Activated T-helper 1 cell treated with anti-CD3 and anti-CD28 coated beads, Interleukin-12 subunit alpha, Interleukin-12 subunit beta, Interleukin-2, Interleukin-4 antibody, amounts not matched to agents 30 ng/mL and 10 ng/mL and 1 ng/mL, durations not matched to agents 14 hours and 24 hours and 36 hours (primary cell): ENCODE measurements at places on chromosomes 7 and 10. TPM values are rescaled to one million over a fixed set of nuclear protein-coding genes. Genes with fewer than 3 reads are reported as not detected.

DNA sequence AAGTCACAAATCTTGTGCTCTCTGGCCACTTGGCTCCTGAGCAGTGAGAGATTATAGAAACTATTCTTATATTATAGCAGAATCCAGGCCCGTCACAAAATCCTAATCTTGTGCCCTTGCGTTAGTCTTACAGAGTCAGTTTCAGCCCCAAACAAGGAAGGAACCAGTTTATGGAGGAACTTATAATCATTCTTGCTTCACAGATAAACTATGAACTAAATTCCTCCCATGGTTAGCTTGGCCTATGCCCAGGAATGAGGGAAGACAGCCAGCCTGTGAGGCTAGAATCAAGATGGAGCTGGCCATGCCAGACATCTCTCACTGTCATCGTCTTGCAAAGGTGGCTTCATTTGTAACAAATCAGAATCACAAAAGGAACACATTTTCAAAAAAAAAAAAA, 199.7 kb upstream of the PITRM1 start:
- no peaks in the 10 kb centered on the region for H3K4me1 ChIP-seq
- H3K27me3 ChIP-seq: peaks cover 8% of the 10 kb centered on the region
- H3K4me3 ChIP-seq: no peak overlapping the region
- no peak overlapping the region for H3K27ac ChIP-seq
- DNase-seq: no peak
- H3K36me3 ChIP-seq: no peaks in the 10 kb centered on the region

Gene TMEM236
- 0.05 TPM in 1 of 2 replicates, not detected in the other for total RNA-seq

DNA sequence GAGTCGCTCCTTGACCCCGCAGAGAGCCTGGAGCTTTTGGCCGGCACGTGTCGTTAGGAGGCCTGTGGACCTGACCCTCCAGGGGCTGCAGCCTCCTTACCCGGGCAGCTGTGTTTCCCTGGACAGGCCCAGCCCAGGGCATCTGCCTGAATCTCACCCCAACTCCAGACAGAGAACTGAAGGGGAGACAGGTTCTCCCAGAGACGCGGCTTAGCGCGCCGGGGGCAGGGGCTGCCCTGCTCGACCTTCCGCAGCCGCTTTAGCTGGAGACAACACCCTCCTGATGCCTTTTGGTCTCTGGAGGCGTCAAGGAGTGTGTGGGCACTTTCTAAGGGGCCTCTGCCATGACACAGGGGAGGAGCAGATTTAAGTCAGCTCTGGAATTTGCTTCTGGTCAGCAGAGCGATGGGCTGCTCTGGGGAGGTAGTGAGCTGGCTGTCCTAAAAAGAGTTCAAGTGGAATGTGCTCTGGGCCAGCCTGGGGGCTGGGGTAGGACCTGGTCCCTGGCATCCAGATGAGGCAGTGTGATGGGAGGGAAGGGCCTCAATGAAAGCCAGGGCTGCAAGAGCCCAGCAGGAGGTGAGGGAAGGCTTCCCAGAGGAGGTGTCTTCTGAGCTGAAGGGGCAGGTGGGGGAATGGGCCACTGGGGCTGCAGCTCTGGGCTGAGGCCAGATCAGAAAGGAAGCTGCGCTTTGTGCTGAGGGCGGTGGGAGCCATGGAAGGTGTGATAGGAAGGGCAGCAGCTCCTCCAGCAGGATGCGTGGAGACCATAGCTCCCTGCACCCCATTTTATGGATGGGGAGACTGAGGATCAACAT, 5.8 kb downstream of the GRIFIN start:
- no peaks in the 10 kb centered on the region for H3K36me3 ChIP-seq
- H3K4me1 ChIP-seq: peaks cover 5% of the 10 kb centered on the region
- H3K4me3 ChIP-seq: no peak overlapping the region
- DNase-seq: no peak
- peaks cover 6% of the 10 kb centered on the region for H3K27me3 ChIP-seq

DNA sequence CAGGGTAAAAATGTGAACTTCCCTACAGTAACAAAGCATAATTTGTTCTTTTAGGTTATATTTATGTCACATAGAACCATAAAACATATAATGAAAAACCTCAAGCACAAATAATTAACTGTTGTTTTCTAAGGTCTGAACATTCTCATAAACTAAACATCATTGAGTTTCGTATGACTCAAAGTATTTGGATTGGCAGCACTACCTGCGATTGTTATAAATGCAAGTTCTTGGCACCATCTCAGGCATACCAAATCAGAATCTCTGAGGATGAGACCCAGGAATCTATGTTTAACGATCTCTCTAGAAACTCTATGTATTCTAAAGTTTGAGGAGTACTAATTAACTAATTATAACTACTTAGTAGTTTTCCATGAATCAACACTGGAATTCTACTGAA, 22.5 kb downstream of the ORC5 start:
- no peaks in the 10 kb centered on the region for H3K27me3 ChIP-seq
- no peaks in the 10 kb centered on the region for H3K4me1 ChIP-seq
- H3K4me3 ChIP-seq: no peak overlapping the region
- H3K27ac ChIP-seq: no peak overlapping the region

DNA sequence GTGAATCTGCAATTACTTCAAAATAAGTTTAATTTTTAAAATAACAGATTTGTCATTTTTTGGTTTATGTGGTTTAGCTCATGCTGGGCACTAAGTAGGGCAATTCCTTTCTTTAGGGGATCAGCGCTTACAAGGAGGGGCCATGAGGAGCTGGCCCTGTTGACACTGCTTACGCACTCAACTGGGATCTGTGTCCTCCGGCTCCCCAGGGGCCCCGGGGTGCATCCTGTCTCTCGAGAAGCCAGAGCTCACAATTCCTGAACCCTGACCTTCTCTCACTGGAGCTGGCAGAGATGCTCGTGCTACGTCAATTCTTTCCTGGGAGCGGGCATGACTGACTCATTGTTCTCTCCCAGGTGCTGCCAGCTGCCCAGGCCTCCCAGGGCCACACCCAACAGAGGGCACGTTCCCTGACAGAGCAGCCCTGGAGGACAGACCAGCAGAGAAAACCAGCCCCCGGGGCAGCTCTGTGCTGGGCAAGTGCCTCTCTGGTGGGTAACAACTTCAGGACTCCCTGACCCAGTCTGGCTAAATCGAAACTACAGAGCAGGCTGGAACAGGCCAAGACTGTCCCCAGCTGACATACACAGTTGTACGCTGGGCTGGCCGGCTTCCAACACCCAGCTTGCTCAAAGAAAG, 36.8 kb downstream of the CTBP2 start:
- no peaks in the 10 kb centered on the region for H3K4me1 ChIP-seq
- no peak overlapping the region for H3K27ac ChIP-seq
- no peak overlapping the region for H3K4me3 ChIP-seq
- no peaks in the 10 kb centered on the region for H3K36me3 ChIP-seq
- no peak for DNase-seq

- no peak overlapping the region for H3K4me3 ChIP-seq
- H3K27ac ChIP-seq: no peak overlapping the region
- H3K4me1 ChIP-seq: peaks cover 69% of the 10 kb centered on the region
- no peak for DNase-seq
Observed at GRCh38 chr7:148852272-148852671, 31.8 kb downstream of the EZH2 start.

DNA sequence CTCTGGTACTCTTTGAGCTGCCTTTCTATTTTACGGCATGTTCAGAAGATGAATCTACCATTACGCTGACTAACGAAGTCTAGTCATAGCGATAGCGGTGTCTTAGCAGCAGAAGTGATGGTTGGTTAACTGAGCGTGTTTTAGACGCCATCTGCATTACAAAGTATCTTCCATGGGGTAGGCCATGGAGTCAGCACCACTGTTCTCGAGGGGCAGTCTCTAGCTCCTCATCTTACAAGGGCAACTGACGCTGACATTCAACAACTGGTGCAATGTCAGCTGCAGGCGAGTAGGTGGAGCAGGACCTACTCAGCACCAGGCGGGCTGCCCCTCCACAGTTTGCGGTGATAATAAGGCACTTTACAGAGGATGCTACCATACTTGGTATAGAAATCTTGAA, 88.7 kb downstream of the ADARB2 start:
- no peaks in the 10 kb centered on the region for H3K36me3 ChIP-seq

GRCh38 chr7:151506901-151507382, 12.8 kb downstream of the RHEB start:
- no peak overlapping the region for H3K4me3 ChIP-seq
- H3K27me3 ChIP-seq: no peaks in the 10 kb centered on the region
- no peak for DNase-seq
- peaks cover 40% of the 10 kb centered on the region for H3K4me1 ChIP-seq
- H3K27ac ChIP-seq: no peak overlapping the region

Gene SAP25
- total RNA-seq: 9.1 and 11.2 TPM in 2 replicates

DNA sequence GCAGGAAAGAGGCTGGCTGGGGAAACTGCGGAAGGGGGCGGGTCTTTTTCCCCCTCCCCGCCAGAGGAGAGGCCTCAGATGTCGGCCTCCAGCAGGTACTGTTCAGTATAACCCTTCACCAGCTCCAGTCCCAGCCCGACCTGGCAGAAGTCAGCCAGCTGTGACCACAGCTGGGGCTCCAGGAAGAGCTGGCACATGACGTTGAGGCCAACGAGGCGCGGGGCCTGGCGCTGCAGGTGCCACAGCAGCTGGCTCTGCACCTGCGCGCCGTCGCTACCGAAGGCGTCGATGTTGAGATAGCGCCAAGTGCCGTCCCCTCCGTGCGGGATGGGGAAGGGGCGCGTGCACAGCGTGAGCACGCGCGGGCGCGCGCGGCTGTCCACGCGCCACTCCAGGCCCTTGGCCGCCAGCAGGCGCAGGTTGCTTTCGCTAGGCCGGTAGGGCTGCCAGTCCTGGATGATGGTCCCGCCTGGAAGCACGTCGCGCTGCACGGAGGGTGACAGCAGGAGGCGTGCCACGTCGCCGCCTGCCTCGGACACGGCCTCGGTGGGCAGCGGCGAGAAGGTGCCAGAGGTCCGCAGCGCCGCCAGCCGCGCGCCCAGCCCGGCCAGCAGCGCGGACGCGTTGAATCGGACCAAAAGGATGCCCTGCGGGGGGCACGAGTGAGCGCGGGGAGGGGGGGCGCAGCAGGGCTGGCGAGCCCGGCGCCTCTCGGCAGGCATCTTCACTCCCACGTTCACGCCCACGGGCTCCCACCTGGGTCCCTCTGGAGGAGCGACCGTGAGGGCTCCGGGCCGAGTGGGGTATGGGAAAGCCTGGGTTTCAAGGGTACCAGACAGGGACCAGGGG, 6.9 kb upstream of the VGF start:
- DNase-seq: no peak
- peaks cover 53% of the 10 kb centered on the region for H3K4me1 ChIP-seq
- peak overlapping the region; percentile 26 for H3K4me3 ChIP-seq

GRCh38 chr10:119413093-119413453, 129.4 kb downstream of the RGS10 start:
- peaks cover 5% of the 10 kb centered on the region for H3K36me3 ChIP-seq
- no peak overlapping the region for H3K4me3 ChIP-seq
- no peaks in the 10 kb centered on the region for H3K4me1 ChIP-seq
- H3K27me3 ChIP-seq: no peaks in the 10 kb centered on the region
- DNase-seq: no peak

DNA sequence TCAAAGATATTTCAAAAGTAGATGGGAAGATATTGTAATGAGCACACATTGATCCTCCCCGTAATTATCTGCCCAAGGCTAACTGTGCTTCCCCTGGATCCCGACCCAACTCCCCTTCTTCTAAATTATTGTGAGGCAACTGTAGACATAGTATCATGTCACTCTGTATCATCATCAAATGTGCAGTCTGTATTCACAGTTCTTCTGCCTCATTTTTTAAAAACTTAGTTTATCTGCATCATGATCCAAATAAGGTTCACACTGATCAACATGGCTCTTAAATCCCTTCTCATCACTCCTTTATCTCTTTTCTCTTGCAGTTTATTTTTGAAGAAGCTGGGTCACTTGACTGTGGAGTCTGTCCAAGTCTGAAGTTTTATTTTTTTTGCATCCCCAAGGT, 27.5 kb downstream of the CDCA7L start:
- no peaks in the 10 kb centered on the region for H3K27me3 ChIP-seq
- peaks cover 19% of the 10 kb centered on the region for H3K36me3 ChIP-seq
- H3K27ac ChIP-seq: no peak overlapping the region

DNA sequence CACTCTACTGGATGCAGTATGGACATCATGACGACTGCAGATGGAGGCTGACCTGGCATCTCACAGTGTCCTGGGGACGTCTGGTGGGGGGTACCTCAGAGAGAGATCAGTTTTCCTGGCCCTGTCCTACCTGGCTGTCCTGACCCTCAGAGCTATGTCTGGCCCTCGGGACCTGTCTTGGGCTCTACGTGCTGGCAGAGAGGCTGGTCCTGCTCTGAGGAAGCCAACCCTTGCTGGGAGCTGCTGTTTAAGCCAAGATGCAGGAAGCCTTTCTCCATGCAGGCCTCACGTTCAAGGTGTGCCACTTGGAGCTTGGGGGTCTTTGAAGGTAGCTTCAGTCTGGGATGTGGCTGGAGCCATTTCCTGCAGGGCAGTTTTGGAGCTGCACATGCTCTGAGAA, 42.1 kb upstream of the CXCL12 start:
- DNase-seq: no peak
- H3K4me3 ChIP-seq: no peak overlapping the region
- no peaks in the 10 kb centered on the region for H3K4me1 ChIP-seq
- no peaks in the 10 kb centered on the region for H3K27me3 ChIP-seq
- H3K36me3 ChIP-seq: no peaks in the 10 kb centered on the region

Gene RHOBTB1
- not detected in 2 replicates for total RNA-seq

Gene BLOC1S2
- 65.7 and 66.5 TPM in 2 replicates for total RNA-seq

DNA sequence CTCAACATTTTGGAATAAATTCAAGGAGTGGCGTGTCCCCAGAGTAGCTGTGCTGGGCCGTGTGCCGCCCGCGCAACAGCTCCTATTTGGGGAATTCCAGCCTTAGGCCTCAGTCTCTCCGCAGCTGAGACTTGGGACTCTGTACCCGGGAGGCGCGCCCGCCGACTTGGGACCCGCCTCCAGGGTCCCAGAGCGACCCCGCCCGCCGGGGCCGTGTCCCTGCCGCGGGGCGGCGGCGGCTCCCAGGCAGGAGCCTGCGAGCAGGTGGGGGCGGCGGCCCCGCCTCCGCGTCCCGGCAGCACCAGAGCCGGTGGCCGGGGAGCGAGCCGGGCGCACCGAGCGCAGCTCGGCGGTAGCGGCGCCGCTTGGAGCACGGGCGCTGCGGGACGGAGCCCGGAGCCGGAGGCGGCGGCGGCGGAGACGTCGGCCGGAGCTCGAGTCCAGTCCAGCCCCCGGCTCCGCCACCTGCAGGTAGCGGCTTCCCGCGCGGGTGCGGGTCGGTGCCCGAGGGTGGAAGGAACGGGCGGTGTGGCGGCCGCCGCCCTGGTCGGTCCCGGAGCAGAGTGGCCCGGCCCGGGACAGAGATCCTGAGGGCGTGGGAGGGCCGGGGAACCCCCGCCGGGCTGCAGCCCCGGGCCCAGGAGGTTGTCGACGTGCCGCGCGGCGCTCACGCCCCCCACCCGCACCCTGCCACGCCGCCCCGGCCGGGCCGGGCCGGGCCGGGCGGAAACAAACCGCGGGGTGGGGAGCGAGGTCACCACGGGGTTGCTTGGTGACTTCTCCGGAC, at the start of gene WIPF3:
WIPF3 (plus strand) TSS at position 301 of the 787 bp plus-strand sequence. CDS start 28,217 bp downstream, outside the sequence.
- H3K4me1 ChIP-seq: peaks cover 7% of the 10 kb centered on the region
- H3K4me3 ChIP-seq: no peak within 1 kb of the TSS
- DNase-seq: no peak

GRCh38 chr7:105016709-105017656, 3.0 kb downstream of the KMT2E start:
- peak overlapping the region; percentile 99 for H3K4me3 ChIP-seq
- peaks cover 3% of the 10 kb centered on the region for H3K27me3 ChIP-seq
- peak overlapping the region; percentile 96 for H3K27ac ChIP-seq
- peaks cover 38% of the 10 kb centered on the region for H3K4me1 ChIP-seq
